Activated CD4-positive, alpha-beta T cell treated with anti-CD3 and anti-CD28 coated beads for 48 hours (primary cell): ENCODE measurements at places on chromosomes 6 and 20.

- no peak for DNase-seq
Observed at GRCh38 chr6:40280231-40280630, 306.9 kb downstream of the LRFN2 start.

DNA sequence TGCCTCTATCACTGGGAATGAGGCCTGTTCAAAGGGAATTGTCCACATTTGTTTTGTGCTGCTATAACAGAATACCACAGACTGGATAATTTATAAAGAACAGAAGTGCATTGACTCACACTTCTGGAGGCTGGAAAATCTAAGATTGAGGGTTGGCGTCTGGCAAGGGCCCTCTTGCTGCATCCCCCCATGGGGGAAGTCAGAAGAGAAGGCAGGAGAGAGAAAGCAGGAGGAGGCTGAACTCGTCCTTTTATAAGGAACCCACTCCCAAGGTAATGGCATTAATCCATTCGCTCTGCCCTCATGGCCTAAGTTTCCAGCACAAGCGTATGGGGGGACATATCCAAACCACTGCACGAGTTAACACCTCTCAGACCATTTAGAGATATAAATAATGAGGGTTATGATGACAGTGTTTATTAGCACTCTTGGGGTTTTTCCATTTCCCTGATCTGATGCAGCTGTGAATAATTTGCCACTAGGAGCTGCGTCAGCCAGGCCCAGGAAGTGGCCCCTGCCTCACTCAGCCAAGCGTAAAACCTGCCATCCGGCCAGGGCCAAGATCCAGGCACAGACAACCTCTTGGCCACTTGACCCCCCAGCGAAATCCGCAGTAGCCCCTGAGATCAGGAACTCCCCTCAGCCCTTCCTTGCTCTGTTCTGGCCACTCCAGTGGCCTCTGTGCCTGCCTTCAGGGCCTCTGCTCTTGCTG lies 14.2 kb upstream of the SLCO4A1 start:
- no peak for DNase-seq

DNA sequence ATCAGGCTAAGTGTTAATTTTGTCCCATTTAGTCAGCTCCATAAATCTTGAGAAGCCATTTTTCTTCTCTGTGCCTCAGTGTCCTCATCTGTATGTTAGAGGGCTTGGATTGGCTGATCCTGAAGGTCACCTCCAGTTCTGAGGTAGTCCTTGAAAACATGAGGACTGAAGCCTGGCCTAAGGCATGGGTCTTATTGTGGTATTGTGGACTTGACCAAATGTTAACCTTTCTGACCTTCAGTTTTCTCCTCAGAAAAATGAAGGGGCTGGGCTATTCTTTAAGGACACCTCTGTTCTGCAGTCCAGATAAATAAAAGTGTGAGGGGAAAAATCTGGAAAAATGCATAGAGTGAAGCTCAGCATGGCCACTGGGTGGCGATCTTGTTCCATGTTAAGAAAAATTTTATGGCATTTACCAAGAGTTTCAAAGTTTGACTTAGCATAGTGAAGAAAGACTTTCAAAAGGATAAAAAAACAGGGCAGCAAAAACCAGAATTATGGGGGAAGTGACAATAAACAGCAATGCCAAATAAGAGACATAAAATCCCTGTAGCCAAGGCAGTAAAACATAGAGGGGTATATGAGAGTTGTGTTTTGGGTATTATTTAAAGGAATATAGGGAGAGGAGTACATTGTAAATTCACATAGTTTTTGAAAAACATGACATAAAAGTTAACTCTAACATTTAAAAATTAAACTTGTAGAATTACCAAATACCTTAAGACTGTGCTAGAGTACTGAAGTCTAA lies 13.2 kb upstream of the TFB1M start:
- DNase-seq = peak; percentile 74

- no peak for DNase-seq
Observed at GRCh38 chr6:92568541-92568940, 850.8 kb downstream of the EPHA7 start.

DNA sequence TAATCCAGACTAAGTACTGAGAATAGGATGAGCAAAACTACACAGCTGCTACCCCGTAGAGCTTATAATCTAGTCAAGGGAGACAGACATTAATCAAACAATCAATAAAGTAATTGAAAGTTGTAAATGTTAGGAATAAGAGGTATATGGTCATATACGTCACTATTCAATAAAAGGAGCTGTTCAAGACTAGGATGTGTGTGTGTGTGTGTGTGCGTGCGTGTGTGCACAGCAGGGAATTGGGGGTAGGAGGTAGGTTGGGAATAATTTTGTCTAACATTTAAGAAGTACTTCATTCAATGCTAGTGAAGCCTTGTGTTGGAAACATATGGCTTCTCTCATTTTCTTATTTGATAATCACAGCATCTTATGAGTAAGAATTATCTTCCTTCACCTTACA lies 41.8 kb downstream of the SESN1 start:
- no peak for DNase-seq

DNA sequence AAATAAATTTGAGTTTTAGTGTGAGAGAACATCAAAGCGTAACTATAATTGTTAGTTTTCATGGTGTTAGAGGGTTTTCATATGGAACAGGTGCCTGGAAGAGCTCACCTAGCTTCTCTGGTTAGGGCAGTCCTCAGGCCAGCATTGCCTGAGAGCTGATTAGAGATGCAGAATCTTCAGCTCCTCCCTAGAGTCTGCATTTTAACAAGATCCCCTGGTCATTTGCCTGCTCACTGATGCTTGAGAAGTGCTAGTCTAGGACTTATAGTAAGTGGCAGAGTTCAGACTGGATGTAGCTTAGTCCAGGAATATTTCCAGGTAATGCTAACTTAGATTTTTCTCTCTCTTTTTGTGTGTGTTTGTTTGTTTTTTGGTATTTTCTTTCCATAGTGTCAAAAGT lies 21.7 kb upstream of the SMIM26 start:
- DNase-seq = no peak

GRCh38 chr6:28683945-28684538 lies 158.4 kb downstream of the GPX5 start:
- no peak for DNase-seq

DNA sequence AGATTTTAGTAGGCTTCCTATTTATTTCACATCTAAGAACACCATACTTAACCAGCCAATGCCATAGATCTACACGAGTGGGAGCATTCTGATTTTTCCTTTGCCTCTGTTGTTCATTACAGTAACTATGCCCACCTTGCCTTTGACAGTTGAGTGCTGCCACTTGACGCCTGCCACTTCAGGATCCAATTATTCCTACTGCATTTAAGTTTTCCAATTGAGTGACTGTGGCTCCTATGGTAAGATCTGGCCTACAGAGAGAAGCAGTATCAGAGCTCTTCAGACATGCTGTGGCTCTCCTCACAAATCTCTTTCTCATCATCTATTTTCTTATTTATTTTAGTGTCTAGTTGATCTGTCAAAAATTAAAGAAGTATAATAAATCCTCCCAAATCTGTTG lies 403.0 kb upstream of the SPTLC3 start:
- no peak for DNase-seq

GRCh38 chr20:59456342-59457279 lies 147.7 kb upstream of the PHACTR3 start:
- DNase-seq = no peak

- DNase-seq = no peak
Observed at GRCh38 chr6:132330759-132331158, 70.5 kb downstream of the MOXD1 start.

DNA sequence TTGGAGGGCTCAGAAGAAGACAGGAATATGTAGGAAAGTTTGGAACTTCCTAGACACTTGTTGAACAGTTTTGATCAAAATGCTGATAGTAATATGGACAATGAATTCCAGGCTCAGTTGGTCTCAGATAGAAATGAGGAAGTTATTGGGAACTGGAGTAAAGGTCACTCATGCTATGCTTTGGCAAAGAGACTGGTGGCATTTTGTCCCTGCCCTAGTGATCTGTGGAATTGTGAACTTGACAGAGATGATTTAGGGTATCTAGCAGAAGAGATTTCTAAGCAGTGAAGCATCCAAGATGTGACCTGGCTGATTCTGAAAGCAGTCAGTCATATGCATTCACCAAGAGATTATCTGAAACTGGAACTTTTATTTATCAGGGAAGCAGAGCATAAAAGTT lies 45.1 kb downstream of the FRK start:
- no peak for DNase-seq

GRCh38 chr6:166157930-166158617 lies 9.6 kb downstream of the TBXT start:
- no peak for DNase-seq

- DNase-seq = no peak
Observed at GRCh38 chr20:37299718-37300528, 10.5 kb downstream of the MANBAL start.

GRCh38 chr6:109747221-109747620 lies 56.1 kb downstream of the FIG4 start:
- no peak for DNase-seq

GRCh38 chr6:35059596-35060345 lies 81.4 kb downstream of the TCP11 start:
- DNase-seq = no peak

GRCh38 chr20:2165871-2166270 lies 64.2 kb downstream of the STK35 start:
- DNase-seq = no peak

- no peak for DNase-seq
Observed at GRCh38 chr6:72535124-72535523, 86.7 kb upstream of the KCNQ5 start.

DNA sequence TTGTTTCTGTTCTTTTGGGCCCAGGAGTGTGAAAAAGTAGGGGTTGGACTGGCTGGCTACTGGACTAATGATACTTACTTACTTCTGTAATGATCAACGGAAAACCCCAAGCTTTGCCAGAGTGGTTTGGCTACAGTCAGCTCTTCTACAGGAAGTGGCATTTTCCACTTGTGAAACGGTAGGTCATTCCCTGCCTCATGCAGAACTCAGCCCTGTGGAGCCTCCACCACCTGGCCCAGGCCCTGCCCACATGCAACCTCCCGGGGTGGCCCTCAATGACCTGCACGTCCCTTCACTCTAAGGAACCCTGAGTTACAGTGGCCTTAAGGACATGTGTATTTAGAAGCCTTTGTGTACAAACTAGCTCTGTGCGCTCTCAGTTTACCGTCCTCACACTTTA lies 140.4 kb downstream of the DTNBP1 start:
- DNase-seq = no peak
